BE2C (cell line): ENCODE measurements at places on chromosomes 7 and 10.
A peak's percentile ranks its signal among the peaks of the same experiment; 100 is the strongest.

DNA sequence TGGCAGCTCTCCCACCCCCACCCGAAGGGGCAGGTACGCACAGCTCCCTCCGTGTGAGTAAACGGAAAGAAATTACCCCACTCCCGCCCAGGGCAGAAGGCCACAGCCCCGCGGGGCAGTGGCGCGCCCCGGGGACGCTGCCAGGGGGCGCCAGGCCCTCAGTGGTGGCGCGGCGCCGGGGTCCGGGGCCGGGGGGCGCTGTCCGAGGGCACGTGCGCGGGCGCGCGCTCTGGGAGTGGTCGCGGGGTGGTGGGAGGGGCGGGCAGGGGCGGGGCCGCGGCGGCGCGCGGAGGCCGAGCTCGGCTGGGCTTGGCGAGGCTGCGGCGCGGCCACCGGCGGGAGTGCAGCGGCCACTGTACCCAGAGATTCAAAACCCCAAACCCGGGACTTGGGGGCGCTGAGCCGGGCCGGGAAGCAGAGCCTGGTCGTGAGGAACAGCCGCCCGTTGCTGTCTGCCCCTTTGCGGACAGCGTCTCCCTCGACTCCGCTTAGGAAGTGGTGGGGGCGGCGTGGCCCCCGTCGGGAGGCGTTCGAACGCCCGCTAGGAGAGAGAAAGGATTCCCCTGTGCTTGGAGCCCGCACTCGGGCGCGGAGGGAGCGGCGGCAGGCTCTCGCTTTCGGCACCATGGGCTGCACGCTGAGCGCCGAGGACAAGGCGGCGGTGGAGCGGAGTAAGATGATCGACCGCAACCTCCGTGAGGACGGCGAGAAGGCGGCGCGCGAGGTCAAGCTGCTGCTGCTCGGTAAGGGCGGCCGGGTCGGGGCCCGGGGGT is at the start of gene GNAI1:
Gene GNAI1 (plus strand): TSS at position 296 of the 773 bp plus-strand sequence. CDS start 330 bp downstream, at position 626.
- peak; percentile 91 for DNase-seq

GRCh38 chr10:49389361-49389933 is 6.4 kb downstream of the DRGX start:
- DNase-seq, result peak; percentile 37

DNA sequence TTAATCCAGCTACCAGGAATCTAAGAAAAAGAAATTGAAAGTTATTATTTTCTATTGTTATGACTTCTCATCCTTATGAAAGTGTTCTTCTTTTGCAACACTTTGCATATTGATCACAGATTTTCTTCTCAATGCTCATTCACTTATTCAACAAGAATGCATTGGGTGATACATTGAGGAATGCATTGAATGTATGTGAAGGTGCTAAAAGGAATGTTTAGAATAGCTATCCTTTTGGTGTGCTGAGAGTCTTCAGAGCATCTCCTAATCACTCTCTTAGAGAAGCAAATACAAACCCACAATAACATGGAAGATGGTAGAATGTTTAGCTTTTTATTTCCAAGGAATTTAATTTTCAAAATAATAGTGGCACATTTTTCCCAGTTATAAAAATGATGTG is 122.1 kb upstream of the KMT2E start:
- no peak for DNase-seq

GRCh38 chr10:117544004-117544701 is 1.6 kb downstream of the EMX2 start:
- DNase-seq, result no peak

- no peak for DNase-seq
These were observed 14.4 kb upstream of the RBM20 start for GRCh38 chr10:110629680-110630191.

GRCh38 chr7:42494199-42494710 is 257.2 kb upstream of the GLI3 start:
- DNase-seq, result no peak

DNA sequence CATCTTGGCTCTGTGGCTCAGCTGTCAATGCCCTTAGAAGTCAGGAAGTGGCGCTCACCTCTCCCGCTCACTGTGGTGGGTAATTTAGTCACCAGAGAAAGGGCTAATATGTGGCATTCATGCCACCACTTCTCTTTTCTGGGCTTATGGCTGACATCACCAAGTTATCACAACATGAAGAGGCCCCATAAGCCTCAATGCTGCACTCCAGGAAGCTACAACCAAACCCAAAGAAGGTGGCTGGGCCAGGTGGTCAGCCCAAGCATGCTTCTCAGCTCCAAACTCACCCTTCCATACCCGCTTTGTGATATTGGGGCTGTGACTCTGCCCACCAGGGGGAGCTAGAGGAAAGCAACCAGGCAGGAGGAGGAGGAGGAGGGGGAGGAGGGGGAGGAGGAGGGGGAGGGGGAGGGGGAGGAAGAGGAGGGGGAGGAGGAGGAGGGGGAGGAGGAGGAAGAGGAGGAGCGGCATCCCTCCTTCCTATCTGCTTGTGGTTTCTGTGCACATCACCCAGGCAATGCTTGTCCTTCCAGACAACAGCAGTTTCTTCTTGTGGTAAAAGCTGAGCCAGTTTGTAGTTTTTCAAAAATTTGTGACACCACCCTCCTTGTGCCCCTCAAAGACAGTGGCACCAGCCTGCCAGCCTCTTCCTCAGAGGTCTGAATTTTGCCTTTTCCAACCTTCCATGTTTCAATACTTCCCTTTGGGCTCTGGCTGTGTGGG is 42.1 kb downstream of the CYP26A1 start:
- peak; percentile 80 for DNase-seq

- DNase-seq, result no peak
These were observed 345.0 kb upstream of the STEAP1 start for GRCh38 chr7:89809291-89809690.
